ENCODE measurements at places on chromosomes 4 and X. TPM values are rescaled to one million over a fixed set of nuclear protein-coding genes. Genes with fewer than 3 reads are reported as not detected.

DNA sequence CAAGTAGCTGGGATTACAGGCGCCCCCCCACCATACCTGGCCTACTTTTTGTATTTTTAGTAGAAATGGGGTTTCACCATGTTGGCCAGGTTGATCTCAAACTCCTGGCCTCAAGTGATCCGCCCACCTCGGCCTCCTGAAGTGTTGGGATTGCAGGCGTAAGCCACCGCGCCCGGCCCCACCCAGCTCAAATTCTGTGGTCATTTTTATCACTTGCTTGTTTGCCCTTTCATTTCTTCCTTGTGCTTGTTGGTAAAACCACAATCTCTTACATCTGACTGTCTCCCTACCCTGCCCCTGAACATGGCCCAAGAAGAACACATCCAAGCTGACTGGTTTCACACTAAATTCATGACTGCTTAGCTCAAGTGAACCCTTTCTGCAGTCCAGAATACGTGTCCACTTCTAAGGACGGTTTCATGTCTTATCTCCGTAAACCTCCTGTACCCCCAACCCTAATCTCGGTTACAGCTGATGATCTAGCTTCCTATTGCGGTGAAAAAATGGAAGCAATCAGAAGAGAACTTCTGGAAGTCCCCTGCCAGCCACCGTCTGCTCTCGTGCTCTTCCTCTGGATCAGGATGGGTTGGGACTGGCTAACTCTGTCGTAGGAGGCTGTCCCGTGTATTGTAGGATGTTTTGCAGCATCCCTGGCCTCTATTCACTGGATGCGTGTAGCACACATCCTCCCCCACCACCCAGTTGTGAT lies 5.4 kb upstream of the RS1 start:
- DNase-seq = peak; percentile 49

HSFX4 gene
- total RNA-seq = not detected

POLN gene
- 2.3 TPM for total RNA-seq

DNA sequence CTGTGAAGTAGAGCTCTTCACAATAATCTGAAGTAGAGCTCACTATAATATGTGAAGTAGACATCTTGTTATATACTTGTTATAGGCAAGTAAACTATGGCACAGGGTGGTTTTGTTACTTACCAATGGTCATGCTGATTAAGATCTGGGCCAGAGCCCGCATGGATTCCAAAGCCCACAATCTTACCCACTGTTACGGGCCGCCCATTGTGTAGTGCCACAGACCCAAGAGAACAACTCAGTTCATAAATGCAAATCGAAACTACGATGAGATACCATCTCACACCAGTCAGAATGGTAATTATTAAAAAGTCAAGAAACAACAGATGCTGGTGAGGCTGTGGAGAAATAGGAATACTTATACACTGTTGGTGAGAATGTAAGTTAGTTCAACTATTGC lies 46.9 kb upstream of the CT47C1 start:
- no peak for DNase-seq

CSAG1 gene
- not detected for total RNA-seq

GRCh38 chr4:88070031-88070430 lies 62.6 kb downstream of the PKD2 start:
- DNase-seq = no peak

DNA sequence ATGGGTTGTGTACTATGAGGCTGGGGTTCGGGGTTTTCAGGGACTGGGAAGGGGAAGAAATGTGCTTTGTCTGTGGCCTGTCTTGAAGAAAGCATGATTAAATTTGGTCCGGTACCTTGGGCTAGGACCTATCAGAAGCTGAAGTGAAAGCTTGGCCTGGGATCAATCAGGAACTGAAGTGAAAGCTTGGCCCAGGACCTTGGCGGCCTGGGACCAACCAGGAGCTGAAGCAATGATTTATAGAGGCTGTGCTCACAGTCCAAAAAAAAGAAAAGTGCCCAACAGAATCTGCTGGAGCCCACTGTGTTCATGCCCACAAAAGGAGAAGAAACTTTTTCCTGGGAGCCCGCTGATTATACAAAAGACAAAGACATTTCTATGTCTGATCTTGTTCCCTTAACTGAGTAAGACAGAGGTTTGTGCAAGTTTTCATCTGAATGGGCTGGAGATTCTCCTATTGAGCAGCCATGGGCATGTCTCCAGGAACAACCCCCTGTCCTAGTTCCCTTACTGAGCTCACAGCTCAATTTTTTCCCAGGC lies 1427.9 kb downstream of the FAM133A start:
- DNase-seq = no peak

- no peak for DNase-seq
Measured at GRCh38 chr4:1990348-1990645, 18.5 kb downstream of the NELFA start.

TCEAL2 gene
- total RNA-seq = not detected

- DNase-seq = no peak
Measured at GRCh38 chrX:104987063-104987462, 233.4 kb downstream of the TEX13A start.

- no peak for DNase-seq
Measured at GRCh38 chr4:11821772-11822430, 393.2 kb upstream of the HS3ST1 start.

DNA sequence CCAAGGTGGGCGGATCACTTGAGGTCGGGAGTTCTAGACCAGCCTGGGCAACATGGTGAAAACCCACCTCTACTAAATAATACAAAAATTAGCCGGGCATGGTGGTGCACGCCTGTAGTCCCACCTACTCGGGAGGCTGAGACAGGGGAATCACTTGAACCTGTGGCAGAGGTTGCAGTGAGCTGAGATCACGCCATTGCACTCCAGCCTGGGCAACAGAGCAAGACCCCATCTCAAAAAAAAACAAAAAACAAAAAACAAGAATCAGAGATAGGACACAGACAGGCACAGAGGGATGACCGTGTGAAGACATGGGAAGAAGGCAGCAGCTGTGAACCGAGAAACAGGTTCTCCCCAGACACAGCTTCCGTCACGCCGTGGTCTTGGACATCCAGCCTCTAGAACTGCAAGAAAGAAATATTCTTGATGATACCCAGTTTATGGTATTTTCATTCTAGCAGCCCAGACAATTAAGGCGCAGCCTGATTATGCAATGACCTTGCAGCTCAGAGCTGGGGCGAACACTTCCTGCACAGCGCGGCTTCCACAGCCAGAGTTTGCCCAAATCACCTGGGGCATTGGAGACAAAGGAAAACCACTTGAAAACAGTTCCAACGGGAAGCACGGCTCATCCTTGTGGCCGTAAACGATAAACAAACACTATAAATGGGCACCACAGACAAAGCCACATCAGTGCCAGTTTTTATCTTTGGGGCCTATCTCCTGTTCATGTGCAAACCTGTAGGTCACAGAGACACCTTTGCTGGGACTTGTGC lies 4.2 kb upstream of the ARSD start:
- DNase-seq = no peak

- DNase-seq = no peak
Measured at GRCh38 chr4:101857176-101857575, 66.6 kb downstream of the BANK1 start.

GAGE12J gene
- total RNA-seq = not detected

PYURF gene
- 54.6 TPM for total RNA-seq

LRAT gene
- total RNA-seq = not detected

GRK4 gene
- total RNA-seq = 5.3 TPM

SYP gene
- 5.3 TPM for total RNA-seq

SFRP2 gene
- total RNA-seq = not detected

DNA sequence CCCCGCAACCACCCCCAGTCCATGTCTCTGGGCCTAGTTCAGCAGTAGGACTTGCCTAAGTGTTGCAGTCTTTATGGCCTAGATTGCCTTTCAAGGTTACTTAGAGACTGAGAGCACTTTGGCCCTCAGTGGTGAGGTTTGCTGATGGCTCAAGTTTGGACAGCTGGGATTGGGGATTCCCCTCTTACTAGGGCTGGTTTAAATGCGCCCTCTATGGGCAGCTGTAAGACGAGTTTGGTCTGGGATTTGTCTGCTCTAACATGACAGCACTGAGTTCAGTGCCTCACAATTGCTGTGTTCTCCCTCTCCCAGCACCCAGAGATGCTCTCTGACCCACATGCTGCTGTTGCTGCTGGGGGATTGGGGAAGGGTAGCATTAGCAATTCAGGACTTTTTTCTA lies 23.1 kb downstream of the DACH2 start:
- no peak for DNase-seq

GRCh38 chr4:163228648-163229047 lies 62.0 kb upstream of the NAF1 start:
- no peak for DNase-seq

- peak; percentile 66 for DNase-seq
Measured at GRCh38 chr4:140755774-140756318, 339 bp downstream of the TBC1D9 start.

GRCh38 chr4:110165382-110166286 lies 32.8 kb downstream of the ELOVL6 start:
- DNase-seq = peak; percentile 89

MAGEC1 gene
- not detected for total RNA-seq

GRCh38 chr4:80112236-80112635 lies 39.2 kb upstream of the ANTXR2 start:
- DNase-seq = no peak

SPOCK3 gene
- not detected for total RNA-seq

SOD3 gene
- not detected for total RNA-seq

GRCh38 chrX:129779747-129780146 lies at the start of gene SASH3:
TSS of gene SASH3 (plus strand) at chrX:129779949. CDS start at chrX:129780098, 149 bp downstream.
- DNase-seq = peak; percentile 89

DNA sequence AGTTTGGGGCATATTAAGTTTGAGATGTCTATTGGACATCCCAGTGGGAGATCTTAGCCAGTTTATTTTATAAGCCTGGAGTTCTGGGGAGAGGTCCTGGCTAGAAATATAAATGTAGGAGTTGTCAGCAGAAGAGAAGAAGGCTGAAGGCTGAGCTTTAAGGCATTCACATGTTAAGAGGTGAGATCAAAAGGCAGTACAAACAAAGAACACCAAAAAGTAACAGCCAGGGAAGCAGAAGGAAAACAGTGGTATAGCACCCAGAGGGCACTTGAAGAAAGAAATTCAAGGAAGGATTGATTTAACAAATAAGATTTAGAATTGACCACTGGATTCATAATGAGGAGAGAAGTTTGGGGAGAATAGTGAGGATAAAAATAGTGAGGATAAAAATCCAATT lies 141.2 kb upstream of the ATOH1 start:
- no peak for DNase-seq

DNA sequence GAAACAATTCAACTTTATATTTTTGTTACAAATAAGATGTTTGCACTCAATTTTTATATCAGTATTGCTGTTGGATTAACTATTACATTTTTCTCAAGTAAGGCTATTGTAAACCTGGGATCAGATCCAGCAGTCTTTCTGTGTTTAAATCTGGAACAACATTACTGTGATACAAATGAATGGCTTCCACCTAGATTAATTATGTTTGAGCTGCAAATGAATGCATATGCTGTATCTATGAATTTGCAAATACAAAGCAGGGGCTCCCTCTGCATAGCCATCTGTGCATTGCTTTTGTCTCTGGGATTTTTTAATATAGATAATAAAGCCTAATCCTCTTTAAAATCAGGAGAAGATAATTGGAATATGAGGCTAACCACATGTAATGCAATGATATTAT lies 69.8 kb upstream of the NEIL3 start:
- no peak for DNase-seq

RPS6KA6 gene
- total RNA-seq = not detected

DNA sequence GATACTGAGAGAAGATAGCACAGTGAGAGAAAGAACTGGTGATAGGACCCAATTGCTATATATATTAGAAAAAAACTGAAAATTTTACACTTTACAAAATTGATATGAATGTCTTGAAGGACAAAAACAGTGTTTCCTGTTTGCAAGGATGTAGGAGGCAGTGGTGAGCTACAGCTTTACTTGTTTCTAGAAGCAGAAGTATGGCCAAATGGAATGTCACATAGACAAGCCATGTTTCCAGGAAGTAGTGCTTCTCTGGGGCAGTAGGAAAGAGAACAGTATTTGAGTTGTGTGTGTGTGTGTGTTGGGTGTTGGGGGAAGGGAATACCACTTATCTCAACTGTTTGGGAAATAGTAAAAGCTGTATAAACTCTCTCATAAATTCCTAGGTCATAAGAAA lies 60.9 kb upstream of the IBSP start:
- no peak for DNase-seq

Data from activated CD4-positive, alpha-beta T cell treated with anti-CD3 and anti-CD28 coated beads, Interleukin-2, amount 10 ng/mL, durations not matched to agents 24 days and 14 days (primary cell).